Activated T-helper 1 cell treated with anti-CD3 and anti-CD28 coated beads, Interleukin-2, amount 50 U/mL, for 16 hours (primary cell): ENCODE measurements at places on chromosomes 2 and 18.

DNA sequence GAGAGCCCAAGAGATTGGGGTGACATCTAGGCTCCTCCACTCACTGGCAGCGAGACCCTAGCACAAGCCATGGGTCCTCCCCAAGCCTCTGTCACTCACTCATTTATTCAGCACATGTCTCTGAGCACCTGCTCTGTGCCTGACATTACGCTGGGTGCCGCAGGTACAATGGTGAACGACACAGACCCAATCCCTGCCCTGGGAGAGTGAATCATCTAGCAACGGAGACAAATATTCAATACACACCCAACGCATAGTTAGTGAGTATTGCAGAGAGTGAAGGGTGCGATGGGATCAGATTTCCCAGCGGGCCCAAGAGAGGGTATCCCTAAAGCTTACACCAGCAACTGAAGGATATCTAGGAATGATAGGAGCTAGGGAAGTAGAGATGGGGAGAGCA lies 45.5 kb downstream of the ZFP36L2 start:
- no peak for DNase-seq

DNA sequence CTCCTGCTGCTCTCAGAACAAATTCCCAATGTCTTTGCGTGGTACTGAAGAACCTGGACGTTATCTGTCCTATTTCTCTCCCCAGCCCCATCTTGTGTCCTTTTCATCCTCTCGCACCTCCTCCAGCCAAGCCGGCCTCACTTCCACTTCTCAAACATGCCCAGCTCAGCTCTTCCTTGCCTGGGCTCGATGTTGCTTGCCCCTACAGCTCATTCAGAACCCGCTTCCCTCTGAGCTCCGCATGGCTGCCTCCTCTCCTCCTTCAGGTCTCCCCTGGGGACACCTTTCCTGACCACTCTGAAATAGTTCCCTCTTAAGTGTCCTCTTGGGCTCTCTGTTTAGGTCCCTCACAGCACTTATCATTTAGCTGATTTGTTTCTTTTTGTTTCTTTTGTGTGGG lies 6.7 kb upstream of the SMARCAL1 start:
- DNase-seq: no peak

DNA sequence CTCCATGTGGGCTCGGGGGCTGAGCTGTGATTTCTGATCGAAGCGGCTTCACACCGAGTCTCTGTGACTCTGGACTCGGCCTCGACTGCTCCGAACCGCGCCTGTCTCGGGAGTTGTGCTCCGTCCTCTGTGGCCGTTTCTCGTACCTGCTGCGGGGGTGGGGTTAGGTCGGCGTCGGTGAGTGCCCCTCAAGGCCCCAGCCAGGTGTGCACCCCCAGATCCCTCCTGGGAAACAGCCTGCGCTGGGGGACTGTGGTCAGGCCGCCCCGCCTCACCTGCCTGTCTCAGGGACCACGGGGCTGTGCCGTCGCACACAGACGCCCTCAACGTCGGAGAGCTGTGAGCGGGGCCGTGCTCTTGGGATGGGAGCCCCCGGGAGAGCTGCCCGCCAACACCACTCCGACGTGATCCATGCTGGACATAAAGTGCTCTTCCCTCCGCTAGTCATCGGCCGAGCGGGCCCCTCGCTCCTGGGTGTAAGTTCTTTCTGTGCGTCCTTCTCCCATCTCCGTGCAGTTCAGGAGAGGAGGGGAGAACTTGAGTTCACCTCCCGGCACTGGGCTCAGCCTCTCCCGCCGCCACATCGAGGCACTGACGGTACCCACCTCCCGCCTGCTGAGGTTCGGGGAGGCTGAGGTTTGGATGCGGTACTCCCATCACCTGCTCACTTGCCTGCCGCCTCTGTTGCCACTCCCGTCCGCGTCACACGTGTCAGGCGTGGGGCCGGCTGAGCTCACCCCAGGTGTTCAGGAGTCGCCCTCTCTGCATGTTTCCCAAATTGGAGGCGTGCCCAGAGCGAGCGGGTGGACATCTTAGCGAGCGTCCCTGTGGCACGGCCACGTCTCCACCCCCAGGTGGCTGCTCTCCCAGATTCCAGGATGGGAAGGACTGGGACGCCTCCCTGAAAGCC lies 55.7 kb downstream of the CTDP1 start:
- DNase-seq: no peak

DNA sequence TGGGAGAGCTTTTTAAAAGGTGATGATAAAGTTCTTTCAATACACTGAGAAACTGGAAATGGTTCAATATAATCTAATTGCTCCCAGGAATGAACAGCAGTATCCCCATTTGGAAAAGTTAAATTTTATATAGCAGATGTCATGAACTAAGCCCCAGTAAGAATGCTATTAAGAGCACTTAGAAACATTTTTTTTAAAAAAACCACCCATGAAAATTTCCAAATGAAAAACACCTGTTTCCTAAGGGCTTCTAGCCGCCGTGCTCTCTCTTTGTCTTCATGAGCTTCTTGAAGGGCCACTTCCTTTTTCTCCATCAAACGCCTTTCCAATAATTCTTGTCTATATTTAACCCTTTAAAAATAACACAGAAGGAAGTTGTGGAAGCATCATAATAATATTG lies 77.0 kb downstream of the UPP2 start:
- DNase-seq: no peak

DNA sequence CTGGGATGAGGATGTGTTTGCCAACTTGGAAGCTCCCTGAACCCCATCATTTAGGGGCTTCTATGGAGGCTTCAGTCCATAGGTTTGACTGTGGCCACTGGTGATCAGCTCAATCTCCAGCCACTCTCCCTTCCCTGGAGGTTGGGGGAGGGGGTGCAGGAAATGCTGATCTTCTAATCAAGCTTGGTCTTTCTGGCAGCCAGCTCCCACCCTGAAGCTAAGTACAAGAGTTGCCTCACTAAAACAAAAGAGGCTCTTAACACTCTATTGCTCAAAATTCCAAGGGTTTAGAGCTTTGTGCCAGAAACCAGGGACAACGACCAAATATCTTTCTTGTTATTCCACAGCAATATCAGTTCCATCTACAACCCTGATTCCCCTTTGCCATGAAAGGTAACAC lies 19.4 kb upstream of the MPPE1 start:
- no peak for DNase-seq

GRCh38 chr2:75552222-75552621 lies 8.5 kb downstream of the EVA1A start:
- DNase-seq: no peak

GRCh38 chr2:95115418-95115817 lies 6.2 kb downstream of the MRPS5 start:
- peak; percentile 46 for DNase-seq

- DNase-seq: no peak
Measured at GRCh38 chr2:67156796-67157195, 240.3 kb upstream of the ETAA1 start.

- no peak for DNase-seq
Measured at GRCh38 chr18:9240270-9240669, 94.3 kb upstream of the TWSG1 start.

- DNase-seq: no peak
Measured at GRCh38 chr2:137952586-137953129, 11.6 kb upstream of the HNMT start.

- no peak for DNase-seq
Measured at GRCh38 chr18:74492259-74492658, 3.9 kb upstream of the CNDP2 start.

GRCh38 chr18:48227206-48227605 lies 182.0 kb downstream of the ZBTB7C start:
- no peak for DNase-seq

DNA sequence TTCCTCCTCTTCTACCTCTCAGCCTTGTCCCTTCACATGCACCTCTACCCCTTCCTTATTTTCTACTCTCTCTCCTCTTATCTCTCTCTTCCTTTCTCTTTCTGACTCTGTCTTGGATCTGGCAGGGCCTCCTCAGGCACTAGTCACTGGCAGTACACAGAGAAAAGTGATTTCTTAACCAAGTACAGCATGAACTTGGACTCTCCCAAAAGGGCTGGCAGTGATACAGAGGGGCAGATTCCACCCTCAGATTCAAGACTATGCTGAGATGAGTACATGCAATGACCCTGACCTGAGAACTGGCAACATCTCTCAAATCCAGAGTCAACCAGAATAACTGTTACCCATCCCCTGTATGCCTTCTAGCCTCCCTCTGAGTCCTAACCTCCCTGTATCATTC lies 4.3 kb downstream of the AOX1 start:
- DNase-seq: no peak

- DNase-seq: no peak
Measured at GRCh38 chr18:24818441-24818840, 358.0 kb downstream of the HRH4 start.

GRCh38 chr2:63300835-63301234 lies 250.2 kb downstream of the OTX1 start:
- DNase-seq: no peak

- no peak for DNase-seq
Measured at GRCh38 chr18:23416298-23416697, 36.8 kb upstream of the RIOK3 start.

DNA sequence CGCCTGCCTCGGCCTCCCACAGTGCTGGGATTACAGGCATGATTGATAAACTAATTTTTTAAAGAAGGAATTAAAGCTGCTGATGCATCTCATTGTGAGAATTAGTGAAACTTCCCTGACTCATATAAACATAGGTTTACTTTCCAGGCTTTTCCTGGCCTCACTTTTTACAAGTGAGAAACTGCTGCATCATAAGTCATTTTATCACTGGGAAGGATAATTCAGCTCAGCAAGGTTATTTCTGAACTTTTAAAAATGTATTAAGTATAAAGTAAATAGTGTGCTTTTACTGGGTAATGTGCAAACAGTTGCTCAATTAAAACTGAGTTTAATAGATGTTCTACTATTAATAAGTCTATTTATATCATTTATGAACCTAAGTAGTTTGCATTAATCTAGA lies 1130.3 kb upstream of the CDH2 start:
- DNase-seq: no peak

- no peak for DNase-seq
Measured at GRCh38 chr18:58394602-58395425, 234.1 kb downstream of the ALPK2 start.

- DNase-seq: no peak
Measured at GRCh38 chr2:54271843-54272627, 16.0 kb upstream of the TSPYL6 start.

DNA sequence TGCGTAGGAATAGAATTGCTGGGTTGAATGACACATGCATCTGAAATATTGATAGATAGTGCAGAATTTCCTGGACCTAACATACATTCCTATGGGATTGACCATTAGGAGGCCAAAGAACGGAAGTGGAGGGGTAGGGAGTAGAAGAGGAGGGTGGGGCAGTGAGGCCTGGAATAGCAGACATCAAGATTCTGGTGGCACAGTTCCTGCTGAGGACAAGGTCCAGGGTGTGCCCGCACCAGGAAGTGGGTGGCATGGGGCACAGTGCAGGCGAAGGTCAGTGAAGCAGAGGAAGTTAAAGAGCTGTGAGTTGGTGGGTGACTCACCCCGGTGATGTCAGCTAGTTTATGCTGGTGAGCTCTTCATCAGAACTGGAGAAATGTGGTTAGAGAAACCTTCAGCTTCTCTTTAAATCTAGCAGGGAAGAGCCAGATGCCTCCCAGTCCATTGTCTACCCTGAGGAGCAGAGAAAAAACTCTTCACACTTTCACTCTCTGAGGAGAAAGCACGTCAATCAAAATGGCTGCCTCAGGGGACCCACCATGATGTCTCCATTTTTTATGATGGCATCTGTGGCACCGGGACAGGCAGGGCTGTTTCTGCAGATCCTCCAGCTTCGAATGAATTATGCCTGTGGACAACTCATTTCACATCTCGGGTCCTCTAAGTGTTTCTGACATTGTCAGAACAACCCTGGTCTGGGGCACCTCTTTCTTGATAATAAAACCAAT lies 55.9 kb upstream of the CTLA4 start:
- DNase-seq: peak; percentile 29

DNA sequence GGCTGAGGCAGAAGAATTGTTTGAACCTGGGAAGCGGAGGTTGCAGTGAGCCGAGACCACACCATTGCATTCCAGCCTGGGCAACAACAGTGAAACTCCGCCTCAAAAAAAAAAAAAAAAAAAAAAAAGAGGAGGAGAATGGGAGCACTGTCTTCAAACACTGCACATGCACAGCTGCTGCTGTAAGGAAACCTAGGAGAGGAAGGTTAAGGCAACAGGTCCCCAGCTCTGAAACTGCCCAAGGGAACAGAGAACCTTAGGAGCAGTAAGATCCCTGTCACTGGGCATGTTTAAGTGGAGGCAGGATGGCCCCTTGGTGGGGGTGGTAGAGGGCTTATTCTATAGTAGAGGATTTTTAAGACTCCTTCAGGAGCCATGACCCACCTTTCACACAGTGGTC lies 111.2 kb downstream of the CLIP4 start:
- DNase-seq: no peak

- DNase-seq: peak; percentile 15
Measured at GRCh38 chr2:38750011-38750890, 910 bp downstream of the SRSF7 start.

DNA sequence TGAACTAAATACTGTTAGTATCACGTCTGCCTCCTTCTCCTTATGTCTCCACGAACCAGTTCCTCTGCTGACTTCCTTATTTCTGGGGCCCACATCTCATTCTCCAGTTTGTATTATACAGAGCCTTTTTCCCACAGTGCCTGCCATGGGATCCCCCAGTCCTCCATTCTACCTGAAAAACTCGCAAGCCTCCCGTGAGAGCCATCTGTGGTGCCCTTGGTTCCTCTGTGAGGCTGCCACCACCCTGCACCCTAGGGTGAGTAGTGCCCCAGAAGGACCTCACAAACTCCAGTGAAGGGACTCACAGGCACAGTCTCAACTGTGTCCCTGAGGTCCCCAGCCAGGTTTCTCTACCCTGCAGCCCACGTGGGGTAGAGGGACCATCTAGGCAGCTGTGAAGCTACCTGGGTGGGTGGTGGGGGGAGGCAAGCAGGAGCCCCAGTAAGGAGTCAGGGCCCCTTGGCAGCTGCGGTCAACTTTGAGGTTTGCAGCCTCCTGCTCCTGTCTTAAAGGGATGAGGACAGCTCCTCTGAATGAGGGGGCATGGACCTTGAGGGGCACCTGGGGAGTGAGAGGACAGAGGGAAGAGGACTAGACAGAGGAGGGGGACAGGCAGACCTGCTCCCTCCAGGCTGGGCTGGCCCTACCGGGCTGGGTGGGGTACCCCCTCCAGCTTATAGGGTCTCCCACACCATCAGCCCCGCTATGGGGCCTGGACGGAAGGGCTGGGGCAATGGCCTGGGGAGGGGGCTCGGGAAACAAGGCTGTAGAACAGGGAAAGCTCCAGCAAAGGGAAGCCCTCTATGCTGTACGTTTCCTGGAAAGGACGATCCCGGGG lies 1.0 kb downstream of the PSTPIP2 start:
- no peak for DNase-seq

GRCh38 chr2:218743068-218743467 lies 32.4 kb downstream of the TTLL4 start:
- DNase-seq: no peak
